Caco-2 (cell line): ENCODE measurements at places on chromosomes 2 and 18.

- no peak for DNase-seq
Measured at GRCh38 chr2:9990736-9991135, 39.2 kb downstream of the GRHL1 start.

GRCh38 chr2:212665948-212666347 lies 127.3 kb upstream of the ERBB4 start:
- no peak for DNase-seq

DNA sequence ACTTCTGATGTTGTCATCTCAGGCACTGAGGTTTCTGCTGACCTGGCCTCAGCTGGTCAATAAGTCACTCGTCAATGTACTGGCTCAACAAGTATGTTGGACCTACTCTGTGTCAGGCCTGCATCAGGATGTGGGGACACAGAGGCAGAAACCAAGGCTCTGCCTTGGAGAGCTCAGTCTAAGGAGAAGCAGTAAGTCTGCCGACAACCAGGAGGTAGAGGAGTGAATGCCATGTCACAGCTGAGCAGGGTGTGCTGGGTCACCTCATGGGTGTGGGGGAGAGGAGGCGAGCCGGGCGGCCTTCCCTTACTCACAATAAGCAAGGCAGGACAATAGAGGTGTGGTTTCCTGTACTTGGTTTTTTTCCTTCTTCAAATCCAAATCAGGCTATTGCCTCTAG lies 75.8 kb downstream of the COLEC12 start:
- DNase-seq: no peak

DNA sequence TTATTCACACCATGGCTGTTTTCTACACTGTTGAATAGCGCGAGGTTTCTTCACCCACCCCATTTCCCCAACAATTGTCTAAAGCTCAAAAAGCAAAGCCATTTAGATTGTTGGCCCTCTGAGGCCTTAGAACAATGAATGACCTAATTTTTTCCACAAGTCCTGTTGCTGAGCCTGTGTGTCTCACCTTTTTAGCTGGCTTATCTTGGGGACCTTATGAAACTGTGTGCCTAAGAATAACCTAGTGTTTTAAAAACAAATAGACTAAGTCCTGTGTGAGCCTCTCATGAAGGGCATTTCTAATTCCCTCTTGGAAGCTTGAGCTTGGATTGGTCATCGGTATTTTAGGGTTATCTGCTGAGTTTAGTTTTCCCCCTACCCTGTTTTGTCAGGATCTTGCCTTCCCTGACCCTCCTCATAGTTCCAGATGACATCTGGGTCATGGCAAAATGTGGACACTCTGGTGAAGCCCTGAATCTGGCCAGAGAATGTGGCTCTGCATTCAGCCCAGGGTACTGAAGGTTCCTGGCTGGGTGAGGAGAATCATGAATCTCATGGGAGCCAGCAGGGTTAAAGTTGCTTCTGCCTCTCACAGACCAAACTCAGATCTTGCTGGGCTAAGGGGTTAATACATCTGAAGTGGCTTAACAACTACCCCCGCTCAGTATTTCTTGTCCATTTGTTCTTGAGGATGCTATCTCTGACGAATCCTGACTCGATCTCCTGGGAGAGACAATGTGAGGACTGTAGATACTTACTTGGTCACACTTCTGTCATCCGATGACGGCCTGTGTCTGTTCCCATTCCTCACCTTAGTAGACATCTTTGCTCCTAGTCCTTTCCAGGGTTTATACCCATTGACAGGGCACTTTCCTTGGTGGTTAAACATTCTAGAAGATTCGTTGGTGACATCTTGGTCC lies 104.2 kb upstream of the MAP4K3 start:
- no peak for DNase-seq

GRCh38 chr18:48445540-48445939 lies 36.4 kb upstream of the ZBTB7C start:
- peak; percentile 79 for DNase-seq

GRCh38 chr2:60262178-60262577 lies 291.3 kb downstream of the BCL11A start:
- DNase-seq: no peak

DNA sequence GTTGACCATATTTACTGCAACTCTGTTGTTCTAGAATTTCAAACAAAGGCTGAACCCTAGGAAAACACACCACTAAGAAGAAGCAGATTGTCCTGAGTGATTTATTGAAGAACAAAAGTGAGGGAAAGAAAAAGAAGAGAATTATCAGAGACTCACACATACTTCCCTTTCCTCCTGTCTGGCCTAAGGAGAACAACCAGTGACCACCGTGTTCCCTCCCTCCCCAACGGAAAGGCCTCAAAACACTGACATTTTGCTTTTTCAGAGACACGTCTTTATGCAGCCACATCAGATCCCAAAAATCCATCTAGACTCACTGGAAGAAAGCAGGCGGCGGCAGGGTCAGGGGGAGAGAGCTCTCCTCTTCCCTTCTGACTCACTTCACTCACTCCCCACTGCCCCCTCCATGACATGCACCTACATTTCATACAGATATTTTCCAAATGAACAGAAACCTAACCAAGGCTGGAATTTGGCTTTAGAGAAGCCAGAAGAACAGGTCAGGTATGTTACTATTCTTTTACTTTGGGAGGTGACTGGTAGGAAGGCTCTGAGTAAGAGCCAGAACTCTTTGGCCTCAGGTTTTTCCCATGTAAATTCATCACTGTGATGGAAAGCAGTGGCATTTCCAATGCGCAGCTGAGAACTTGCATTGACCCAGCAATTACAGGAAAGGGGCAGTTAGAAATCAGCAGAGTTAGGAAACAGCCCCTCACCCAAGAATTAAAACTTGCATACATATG lies 169.9 kb downstream of the BCL11A start:
- DNase-seq: no peak

GRCh38 chr2:196361606-196362326 lies 190.4 kb upstream of the STK17B start:
- no peak for DNase-seq

- DNase-seq: no peak
Measured at GRCh38 chr2:183219888-183220287, 95.6 kb downstream of the NUP35 start.

GRCh38 chr2:191231995-191232394 lies 13.2 kb upstream of the MYO1B start:
- no peak for DNase-seq

DNA sequence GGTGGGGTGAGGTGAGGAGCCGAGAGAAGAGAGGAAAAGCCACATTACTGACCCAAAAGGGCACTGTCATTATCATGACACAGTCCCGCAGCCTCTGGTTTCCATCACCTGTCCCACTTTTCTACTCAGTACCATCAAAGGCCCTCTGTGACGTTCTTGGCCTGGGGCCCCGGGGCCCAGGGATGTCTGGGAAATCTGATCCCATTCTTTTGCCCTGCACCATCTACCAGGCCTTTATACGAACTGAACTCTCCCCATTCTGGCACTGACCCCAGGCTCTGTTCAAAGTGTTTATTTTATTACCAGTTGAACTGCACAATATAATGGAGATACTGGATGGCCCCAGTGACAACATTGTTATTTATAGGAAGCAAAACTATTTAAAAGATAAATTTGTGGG lies 89.1 kb downstream of the COL6A3 start:
- DNase-seq: no peak

GRCh38 chr18:57839942-57840381 lies 36.8 kb upstream of the ATP8B1 start:
- DNase-seq: no peak

DNA sequence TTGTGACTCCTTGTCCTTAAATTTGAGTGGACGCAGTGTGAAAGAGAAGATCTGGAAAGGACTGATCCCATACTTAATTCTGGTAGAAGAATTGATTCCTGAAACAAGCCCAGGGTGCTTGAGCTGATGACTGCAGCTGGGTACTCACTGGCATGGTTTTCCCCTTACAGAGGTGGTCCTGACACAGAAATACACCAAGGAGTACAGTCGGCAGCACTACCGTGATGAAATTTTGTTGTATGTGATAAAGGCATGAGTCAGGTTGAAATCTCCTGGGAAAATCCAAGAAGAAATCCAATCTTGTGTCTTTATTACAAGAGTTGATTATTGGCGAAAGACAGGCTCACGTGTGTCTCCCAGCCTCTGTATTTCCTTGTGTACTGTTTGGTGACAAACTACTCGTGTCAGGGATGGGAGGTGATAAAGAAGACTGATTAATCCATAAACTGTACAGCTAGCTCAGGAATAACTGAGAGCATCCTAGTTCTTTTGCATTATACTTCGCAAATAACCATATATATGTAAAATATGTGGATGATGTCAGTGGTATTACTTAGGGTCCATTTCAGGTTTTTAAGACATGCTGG lies 76.6 kb downstream of the RAPGEF4 start:
- DNase-seq: no peak

- DNase-seq: no peak
Measured at GRCh38 chr2:143262389-143262788, 133.2 kb downstream of the ARHGAP15 start.

GRCh38 chr2:229914171-229914570 lies 7.6 kb downstream of the TRIP12 start:
- DNase-seq: no peak

GRCh38 chr2:120933693-120934573 lies 198.3 kb downstream of the GLI2 start:
- no peak for DNase-seq

DNA sequence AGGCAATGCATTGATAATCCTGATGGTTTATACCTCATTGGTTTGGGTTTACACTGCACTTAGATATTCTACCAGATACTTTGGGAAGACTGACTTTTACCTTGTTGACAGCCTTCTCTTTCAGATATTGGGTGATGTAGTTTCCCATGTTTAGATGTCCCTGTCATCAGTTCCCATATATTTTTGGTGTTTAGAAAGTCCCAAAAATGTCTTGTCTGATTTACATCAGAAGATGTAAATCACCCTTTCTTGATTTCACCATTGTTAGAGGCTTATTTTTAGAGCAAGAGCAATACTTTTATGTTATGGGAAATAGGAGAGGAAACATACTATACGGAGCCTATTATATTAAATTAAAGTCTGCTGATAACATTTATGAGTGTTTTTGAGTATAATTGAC lies 14.4 kb upstream of the CCDC102B start:
- DNase-seq: no peak

- no peak for DNase-seq
Measured at GRCh38 chr18:75450906-75451305, 23.4 kb upstream of the SMIM21 start.

DNA sequence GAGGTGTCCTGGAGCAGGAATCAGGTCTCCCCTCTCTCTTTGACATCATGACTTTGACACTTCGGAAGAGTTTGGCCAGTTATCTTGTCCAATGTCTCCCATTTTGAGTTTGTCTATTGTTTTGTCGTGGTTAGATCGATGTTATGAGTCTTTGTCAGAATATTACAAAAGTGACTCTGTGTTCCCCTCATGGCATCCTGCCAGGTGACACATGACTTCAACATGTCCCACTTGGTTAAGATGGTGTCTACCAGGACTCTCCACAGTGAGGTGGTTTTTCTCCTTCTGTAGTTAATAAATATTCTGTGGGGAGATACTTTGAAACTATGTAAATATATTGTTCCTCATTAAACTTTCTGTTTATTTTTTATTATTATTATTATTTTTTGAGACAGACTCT lies 76.6 kb upstream of the BZW1 start:
- no peak for DNase-seq

GRCh38 chr2:589281-590130 lies 87.7 kb downstream of the TMEM18 start:
- DNase-seq: no peak

DNA sequence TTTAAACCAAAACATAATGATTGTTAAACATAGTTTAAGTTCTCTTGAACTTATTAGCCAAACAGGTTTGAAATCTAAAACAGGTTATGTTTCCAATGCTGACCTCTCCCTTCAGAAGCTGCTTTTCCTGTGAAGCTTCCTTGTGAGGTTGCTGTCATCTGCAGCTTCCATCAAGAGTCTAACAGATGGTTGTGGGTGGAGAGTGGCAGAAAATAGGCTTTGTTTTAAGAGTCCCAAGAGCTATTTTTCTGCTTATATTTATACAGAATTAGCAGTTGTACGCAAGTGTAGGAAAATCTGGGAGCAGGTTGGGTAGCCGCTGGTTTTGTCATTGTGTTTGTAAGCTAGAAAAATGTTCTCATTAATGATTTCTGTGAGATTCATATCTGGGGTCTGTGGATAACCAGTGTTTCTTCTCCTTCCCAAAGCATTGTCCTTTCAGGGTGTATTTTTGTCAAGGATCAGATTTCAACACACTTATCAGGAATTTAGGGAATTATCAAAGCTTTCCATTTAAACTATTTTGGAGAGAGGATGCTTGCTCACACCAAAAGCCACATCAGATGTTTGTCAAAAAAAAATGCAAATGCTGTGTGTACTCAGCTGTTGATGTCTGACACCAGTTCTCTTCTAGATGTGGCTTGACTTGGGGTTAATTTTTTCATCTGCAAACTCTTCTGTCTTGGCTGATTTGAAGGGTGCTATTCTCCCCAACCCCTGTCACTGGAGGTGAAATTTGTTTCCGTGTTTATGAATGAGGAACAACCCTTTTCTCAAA lies 78.1 kb upstream of the KIF5C start:
- DNase-seq: no peak

DNA sequence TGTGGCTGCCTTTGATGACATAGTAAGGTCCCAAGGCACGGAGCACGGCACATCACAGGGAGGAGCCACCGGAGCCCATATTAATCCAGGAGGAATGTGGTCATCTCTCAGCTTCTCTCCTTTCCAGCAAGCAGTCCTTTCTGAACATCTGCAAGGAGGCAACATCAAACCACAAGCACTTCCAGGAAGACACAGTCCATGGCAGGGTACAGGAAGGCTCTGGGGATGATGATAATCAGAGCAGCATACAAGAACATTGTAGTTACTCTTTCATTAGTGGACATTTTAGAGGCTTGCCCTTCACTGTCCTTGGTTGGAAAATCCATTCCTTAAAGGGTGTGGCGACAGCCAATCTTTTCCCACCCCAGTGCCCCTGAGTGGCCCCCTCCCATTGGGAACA lies 31.1 kb downstream of the YPEL5 start:
- no peak for DNase-seq

DNA sequence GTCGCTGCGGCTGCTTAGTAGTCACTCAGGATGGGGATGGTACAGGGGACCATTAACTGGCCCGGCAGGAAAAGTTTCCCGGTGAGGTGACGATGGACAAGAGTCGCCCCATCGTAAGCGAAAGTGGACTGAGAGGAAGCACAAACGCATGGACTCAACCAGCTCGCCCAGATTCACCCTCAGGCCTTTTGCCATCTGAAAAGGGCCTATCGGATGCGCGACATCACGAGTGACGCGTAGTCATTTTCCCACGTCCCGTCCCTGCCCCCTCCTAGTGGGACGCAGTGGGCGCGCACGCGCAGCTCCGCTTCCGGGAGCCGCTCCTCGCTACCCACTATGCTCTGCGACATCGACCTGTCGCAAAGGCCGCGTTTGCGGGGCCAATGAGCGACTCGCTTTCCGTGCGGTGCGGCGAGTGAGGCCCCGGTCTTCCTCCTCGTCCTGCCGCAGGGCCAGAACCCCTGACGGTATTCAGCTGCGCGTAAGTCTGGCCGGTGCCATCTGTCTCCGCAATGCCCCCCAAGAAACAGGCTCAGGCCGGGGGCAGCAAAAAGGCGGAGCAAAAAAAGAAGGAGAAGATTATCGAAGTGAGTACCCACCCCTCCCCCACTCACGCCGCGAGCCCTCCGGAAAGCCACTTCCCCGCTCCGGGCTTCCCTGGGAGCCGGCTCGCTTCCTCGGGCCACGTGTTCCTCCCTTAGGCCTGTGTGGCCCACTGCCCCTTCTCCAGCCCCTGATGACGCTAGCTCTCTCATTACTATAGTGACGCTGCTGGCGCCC lies at the start of gene ZC3H15:
TSS of gene ZC3H15 (plus strand) at position 390 of the 780 bp plus-strand sequence. CDS start at position 513, 123 bp downstream.
- peak; percentile 97 for DNase-seq
